ENCODE measurements at places on chromosomes 6 and 20. TPM values are rescaled to one million over a fixed set of nuclear protein-coding genes. Genes with fewer than 3 reads are reported as not detected.
A peak's percentile ranks its signal among the peaks of the same experiment; 100 is the strongest.

The EYA4 gene
- total RNA-seq = not detected

The SYCP2L gene
- 0.13 TPM for total RNA-seq

The CNR1 gene
- not detected for total RNA-seq

The E2F1 gene
- 80.8 TPM for total RNA-seq

The PRPH2 gene
- not detected for total RNA-seq

GRCh38 chr6:13593720-13594119 is 19.3 kb downstream of the SIRT5 start:
- DNase-seq = no peak
- H3K36me3 ChIP-seq = peaks cover 15% of the 10 kb centered on the region
- no peaks in the 10 kb centered on the region for H3K27me3 ChIP-seq
- no peak overlapping the region for H3K4me3 ChIP-seq

DNA sequence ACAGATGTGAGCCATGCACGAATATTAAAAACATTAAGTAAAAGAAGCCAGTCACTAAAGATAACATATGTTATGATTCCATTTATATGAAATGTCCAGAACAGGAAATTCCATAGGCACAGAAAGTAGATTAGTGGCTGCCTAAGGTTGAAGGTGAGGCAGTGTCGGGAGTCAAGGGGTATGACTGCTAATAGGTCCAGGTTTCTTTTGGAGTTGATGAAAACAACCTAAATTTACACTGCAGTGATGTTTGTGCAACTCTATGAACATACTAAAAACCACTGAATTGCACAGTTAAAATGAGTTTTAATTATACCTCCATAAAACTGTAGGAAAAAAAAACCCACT is 14.4 kb downstream of the SRPK1 start:
- peaks cover 8% of the 10 kb centered on the region for H3K4me1 ChIP-seq
- no peaks in the 10 kb centered on the region for H3K27me3 ChIP-seq
- H3K27ac ChIP-seq = no peak overlapping the region
- no peak overlapping the region for H3K4me3 ChIP-seq
- peaks cover 60% of the 10 kb centered on the region for H3K36me3 ChIP-seq

DNA sequence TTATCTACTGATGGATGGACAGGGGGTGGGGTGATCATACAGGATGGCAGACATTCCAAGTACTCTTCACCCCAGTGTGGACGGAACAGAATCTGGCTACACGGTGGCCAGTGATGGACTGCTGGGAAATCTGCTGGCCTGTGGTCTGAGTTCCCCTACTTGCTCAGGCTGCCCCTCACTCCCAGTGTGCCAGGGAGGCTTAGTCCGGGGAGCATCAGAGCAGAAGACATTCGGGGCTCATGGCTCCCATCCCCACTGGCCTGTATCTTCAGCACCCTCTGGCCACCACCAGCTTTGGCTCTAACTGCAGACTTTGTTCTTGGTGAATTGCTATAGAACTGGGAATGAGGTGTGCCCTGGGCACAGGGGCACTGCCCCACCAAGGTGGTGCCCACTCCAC is 15.3 kb downstream of the TLDC2 start:
- H3K27ac ChIP-seq = no peak overlapping the region
- peaks cover 12% of the 10 kb centered on the region for H3K4me1 ChIP-seq
- peaks cover 58% of the 10 kb centered on the region for H3K36me3 ChIP-seq
- H3K27me3 ChIP-seq = no peaks in the 10 kb centered on the region
- no peak for DNase-seq

- H3K27me3 ChIP-seq = peaks cover 3% of the 10 kb centered on the region
- H3K36me3 ChIP-seq = no peaks in the 10 kb centered on the region
- H3K4me3 ChIP-seq = no peak overlapping the region
- DNase-seq = no peak
These were observed 19.1 kb downstream of the TGM3 start for GRCh38 chr20:2314759-2315439.

GRCh38 chr6:34352305-34352937 is 40.0 kb downstream of the NUDT3 start:
- H3K27ac ChIP-seq = no peak overlapping the region
- H3K4me1 ChIP-seq = peaks cover 3% of the 10 kb centered on the region
- DNase-seq = no peak
- H3K4me3 ChIP-seq = no peak overlapping the region
- H3K36me3 ChIP-seq = no peaks in the 10 kb centered on the region

DNA sequence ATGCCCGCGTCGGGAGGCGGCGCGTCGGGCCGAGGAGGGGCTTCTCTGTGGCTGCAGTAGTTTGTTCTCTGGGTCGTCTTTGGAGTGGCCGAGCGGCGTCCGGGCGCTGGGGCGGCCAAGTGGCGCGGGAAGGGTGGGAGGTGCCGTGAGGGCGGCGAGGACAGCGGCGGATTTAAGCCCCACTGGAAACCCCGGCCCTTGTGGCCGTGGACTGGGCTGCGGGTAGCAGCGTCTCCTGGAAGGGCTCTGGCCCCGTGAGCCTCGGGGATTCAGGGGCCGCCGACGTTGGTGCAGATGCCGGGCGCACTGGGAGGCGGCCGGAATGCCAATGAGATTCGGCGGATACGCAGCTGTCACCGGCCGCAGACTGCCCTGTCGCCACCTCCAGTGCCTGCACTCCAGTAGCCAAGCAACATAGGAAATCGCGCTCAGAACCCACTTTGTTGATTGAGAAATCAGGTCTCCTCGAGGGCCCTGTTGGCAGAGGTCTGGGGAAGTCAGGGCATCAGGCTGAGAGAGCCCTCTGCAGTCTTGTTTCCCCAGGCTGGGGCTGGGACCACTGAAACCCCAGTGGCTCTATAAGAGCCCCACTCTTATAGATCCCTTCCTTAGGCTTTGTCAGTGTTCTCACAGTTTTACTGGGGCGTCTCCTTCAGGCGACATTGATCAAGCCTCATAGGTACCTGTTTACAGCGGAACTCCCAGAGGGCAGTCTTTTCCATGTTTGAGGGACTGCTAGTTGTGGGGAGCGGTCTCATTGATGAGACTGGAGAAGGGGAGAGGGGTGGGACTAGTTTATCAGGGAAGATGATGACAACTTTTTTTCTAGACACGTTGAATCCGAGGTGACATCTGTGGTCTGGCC is 642 bp downstream of the GZF1 start:
- H3K4me3 ChIP-seq = peak overlapping the region; percentile 96
- no peaks in the 10 kb centered on the region for H3K27me3 ChIP-seq
- H3K27ac ChIP-seq = peak overlapping the region; percentile 98
- peak; percentile 53 for DNase-seq
- peaks cover 38% of the 10 kb centered on the region for H3K36me3 ChIP-seq
- peaks cover 67% of the 10 kb centered on the region for H3K4me1 ChIP-seq

GRCh38 chr20:47220161-47220582 is 136.3 kb downstream of the ZMYND8 start:
- DNase-seq = peak; percentile 64
- no peak overlapping the region for H3K27ac ChIP-seq
- no peaks in the 10 kb centered on the region for H3K27me3 ChIP-seq
- peaks cover 14% of the 10 kb centered on the region for H3K4me1 ChIP-seq

- H3K27me3 ChIP-seq = no peaks in the 10 kb centered on the region
- no peak for DNase-seq
These were observed 95.3 kb upstream of the C6orf118 start for GRCh38 chr6:165404697-165405096.

DNA sequence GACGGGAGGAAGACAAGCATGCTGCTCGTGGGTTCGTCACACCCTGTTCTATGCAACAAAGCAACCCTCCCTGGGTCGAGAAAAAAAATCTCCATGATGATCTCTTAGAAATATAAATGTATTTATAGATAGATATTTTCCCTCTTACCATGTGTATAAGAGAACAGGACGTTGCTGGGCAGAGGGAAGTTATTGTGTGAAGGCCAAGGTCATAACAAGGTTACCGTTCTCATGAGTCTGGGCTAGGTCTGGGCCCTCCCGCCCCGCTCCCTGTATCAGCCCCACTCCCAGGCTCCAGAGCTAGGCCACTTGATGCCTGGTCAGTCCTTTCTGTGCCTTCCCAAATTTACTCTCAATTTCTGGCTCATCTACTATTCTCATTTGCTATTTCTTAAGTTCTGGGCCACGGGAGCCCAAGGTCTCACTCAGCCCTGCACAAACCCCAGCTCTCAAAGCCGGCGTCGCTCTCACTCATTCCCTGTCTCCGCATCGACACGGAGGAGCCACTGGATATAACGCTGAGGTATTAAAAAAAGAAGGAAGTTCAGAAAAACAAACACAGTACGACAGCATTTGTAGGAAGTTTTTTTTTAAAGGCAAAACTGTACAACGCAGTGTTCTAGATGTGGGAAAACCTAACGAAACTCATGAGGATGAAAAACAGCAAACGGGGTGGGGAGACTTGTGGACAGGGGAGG is 96.8 kb downstream of the PSMG4 start:
- peaks cover 5% of the 10 kb centered on the region for H3K4me1 ChIP-seq
- no peaks in the 10 kb centered on the region for H3K36me3 ChIP-seq
- no peak overlapping the region for H3K27ac ChIP-seq
- peak overlapping the region; percentile 55 for H3K4me3 ChIP-seq
- DNase-seq = no peak

GRCh38 chr6:127877231-127877630 is 23.6 kb downstream of the THEMIS start:
- H3K4me1 ChIP-seq = peaks cover 72% of the 10 kb centered on the region
- no peaks in the 10 kb centered on the region for H3K27me3 ChIP-seq
- H3K4me3 ChIP-seq = peak overlapping the region; percentile 29
- H3K27ac ChIP-seq = peak overlapping the region; percentile 65
- no peak for DNase-seq

DNA sequence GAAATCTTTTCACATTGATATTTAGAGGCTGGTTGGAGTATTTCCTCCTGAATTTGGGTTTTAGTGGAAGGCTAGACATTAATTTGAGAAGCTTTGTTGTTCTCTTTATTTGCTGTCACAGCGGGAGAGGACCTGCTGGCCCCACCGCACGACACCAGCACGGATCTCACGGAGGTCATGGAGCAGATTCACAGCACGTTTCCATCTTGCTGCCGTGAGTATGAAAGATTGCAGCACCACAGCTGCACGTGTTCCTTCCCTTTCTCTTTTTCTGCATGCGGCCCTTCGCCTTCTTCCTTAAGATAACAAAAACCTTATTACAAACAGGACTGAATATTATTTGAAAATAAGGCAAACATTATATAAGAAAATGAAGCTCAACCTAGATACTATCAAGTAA is 555.5 kb downstream of the UTRN start:
- H3K4me3 ChIP-seq = no peak overlapping the region
- H3K27me3 ChIP-seq = no peaks in the 10 kb centered on the region
- no peaks in the 10 kb centered on the region for H3K4me1 ChIP-seq
- H3K27ac ChIP-seq = no peak overlapping the region

DNA sequence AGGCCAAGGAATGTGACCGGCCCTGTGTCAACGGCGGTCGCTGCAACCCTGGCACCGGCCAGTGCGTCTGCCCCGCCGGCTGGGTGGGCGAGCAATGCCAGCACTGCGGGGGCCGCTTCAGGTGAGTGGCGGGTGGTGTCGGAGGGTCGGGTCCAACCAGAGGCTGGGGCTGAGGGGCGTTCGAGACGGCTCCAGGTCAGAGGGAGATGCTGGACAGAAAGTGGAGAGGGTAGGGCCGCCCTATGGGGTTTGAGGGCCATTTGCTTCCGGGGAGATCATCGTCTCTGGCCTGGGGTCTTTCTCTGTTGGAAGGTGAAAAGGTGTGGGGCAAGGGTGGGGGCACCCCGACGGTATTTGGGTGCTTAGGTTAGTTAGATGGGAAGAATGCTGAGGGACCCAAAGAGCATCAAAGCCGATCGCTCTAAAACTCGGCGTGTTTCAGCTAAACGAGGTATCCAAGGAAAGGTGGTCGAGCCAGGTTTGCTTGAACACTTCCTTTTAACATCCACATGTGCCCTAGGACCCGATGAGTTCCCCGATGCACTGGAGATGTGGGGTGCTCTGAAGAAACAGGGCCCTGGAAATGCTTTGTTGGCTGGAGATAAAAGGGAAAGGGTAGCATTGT is 691 bp downstream of the ATRN start:
- H3K27ac ChIP-seq = peak overlapping the region; percentile 66
- H3K36me3 ChIP-seq = no peaks in the 10 kb centered on the region
- DNase-seq = no peak
- H3K4me1 ChIP-seq = peaks cover 27% of the 10 kb centered on the region

GRCh38 chr6:155171109-155171746 is 92.6 kb upstream of the CLDN20 start:
- H3K27ac ChIP-seq = peak overlapping the region; percentile 80
- peaks cover 42% of the 10 kb centered on the region for H3K4me1 ChIP-seq
- H3K36me3 ChIP-seq = peaks cover 8% of the 10 kb centered on the region
- peak; percentile 83 for DNase-seq

DNA sequence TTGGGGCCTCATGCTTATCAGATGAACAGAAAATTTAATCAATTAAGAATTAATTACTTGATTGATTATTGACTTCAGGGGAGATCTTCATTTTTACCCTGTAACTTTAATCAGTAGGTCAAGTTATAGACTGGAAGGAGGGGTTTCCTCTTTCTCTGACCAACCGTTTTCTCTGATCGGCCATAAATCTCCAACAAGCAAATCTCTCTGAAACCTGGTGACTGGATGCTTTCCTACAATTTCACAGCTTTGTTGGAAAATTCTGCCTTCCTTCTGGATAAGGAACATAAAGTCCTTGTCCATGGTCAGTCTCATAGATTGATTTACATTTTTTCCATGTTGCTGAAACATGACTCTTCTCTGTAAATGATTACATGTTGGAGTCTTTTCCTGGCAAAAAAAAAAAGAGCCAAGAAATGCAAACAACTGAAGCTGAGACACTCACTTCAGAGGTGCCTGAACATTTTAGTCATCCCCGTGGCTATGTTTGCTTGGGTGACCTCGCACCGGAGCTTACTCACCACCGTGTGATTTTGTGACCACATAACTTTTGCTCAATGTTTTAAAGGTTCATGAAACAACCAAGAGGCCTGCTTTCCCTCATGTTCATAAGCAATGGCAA is 31.0 kb downstream of the IRF4 start:
- no peak overlapping the region for H3K27ac ChIP-seq
- H3K36me3 ChIP-seq = peaks cover 6% of the 10 kb centered on the region
- H3K4me3 ChIP-seq = no peak overlapping the region
- DNase-seq = peak; percentile 79
- peaks cover 22% of the 10 kb centered on the region for H3K4me1 ChIP-seq
- no peaks in the 10 kb centered on the region for H3K27me3 ChIP-seq

- peaks cover 12% of the 10 kb centered on the region for H3K27me3 ChIP-seq
- DNase-seq = no peak
- no peaks in the 10 kb centered on the region for H3K36me3 ChIP-seq
- no peaks in the 10 kb centered on the region for H3K4me1 ChIP-seq
- no peak overlapping the region for H3K27ac ChIP-seq
These were observed 12.3 kb upstream of the COL9A1 start for GRCh38 chr6:70315079-70315751.

DNA sequence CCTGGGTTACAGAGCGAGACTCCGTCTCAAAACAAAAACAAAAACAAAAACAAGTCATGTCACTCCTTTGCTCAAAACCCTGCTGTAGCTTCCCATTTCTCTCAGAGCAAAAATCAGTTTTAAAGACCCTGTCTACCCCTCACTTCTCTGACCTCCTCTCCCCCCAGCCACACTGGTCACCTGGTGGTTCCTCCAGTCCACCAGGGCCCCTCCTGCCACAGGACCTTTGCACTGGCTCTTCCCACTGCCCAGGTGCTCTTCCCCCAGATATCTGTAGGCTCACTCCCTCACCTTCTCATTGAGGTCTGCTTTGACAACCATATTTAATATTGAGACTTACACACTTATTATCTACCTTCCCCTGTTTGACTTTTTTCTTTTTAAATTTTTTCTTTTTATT is 4.9 kb upstream of the TEAD3 start:
- no peak for DNase-seq
- no peak overlapping the region for H3K27ac ChIP-seq
- H3K4me3 ChIP-seq = no peak overlapping the region

- H3K4me1 ChIP-seq = no peaks in the 10 kb centered on the region
- DNase-seq = no peak
- H3K4me3 ChIP-seq = no peak overlapping the region
These were observed 134.3 kb downstream of the IBTK start for GRCh38 chr6:82113231-82113630.

Measured in activated CD8-positive, alpha-beta T cell treated with anti-CD3 and anti-CD28 coated beads, Interleukin-2, amount 10 ng/mL, durations not matched to agents 7 days and 5 days (primary cell).